Esophagus squamous epithelium (tissue), 5 donors: ENCODE measurements at places on chromosomes 7 and 10.

GRCh38 chr7:105306298-105306748, 82.4 kb downstream of the SRPK2 start:
- no peak for DNase-seq

DNA sequence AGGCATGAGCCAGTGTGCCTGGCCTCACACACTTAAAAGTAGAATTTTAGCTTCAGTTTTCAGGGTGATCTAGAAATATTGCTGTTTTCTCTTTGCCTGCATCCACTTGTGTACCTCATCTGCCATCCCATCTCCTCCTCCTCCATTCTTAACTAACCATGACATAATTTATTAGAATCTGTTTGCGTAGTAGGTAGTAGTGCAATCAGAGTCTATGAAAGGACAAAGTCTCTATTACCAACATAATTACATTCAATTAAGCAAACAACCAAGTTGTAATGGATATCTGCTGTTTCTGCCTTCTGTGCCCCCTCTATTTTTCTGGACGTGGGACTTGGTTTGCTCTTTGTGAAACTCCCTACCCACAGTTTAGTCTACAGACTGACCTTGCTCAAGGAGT, 72.9 kb downstream of the CDK14 start:
- no peak for DNase-seq

GRCh38 chr10:117762126-117762818, 219.7 kb downstream of the EMX2 start:
- DNase-seq = no peak

DNA sequence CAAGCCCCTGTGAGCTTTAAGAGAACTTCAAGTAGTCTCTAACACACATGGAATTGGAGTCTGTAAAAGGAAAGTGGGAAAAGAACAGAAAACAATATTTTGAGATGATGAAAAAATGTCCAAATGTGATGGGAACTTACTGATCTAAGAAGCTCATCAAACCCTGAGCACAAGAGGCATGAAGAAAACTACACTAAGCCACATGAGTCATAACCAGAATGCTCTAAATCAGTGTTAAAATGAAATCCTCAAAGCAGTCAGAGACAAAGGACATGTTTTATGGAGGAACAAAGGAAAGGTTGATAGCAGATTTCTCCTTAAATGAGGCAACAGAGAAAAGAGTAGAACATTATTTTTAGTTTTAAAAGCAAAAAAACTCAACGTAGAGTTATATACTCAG, 37.2 kb downstream of the ZNF33A start:
- no peak for DNase-seq

DNA sequence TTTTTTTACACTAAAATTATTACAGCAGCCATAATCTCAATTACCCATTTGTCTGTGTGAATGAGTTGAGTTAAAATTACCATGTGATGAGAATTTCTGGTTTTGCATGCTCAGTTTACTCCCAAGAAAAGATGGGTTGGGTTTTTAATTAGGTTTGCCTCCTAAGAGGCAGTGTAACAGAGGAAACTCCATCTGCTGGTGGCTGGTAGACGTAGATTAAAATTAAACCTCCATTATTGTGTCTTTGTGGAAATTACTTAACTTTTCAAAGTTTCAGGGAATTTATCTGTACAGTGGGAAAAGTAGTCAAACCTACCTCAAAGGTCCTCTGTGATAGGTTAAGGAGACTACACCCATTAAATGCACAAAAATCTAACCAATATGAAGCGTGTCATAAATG, 954.2 kb downstream of the PCDH15 start:
- no peak for DNase-seq

DNA sequence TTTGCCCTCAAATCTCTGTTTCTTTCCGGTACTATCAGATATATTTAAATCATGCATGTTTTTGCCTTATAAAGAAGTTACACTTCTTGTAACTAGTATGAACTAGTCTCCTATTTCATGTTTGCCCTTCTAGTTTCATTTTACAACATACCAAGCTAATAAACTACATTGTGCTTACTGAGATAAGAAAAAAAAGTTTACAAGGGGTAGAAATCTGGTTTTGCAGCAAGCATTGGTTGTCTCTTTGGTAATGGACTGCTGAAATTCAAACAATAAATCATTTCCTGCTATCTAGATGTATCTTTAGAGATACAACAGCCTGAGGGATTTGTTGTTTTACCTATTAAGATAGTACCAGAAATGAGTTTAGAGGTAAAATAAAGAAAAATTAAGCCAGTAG, 18.8 kb downstream of the PTTG1IP2 start:
- no peak for DNase-seq

- no peak for DNase-seq
Measured at GRCh38 chr10:89134963-89135362, 72.2 kb downstream of the CH25H start.

GRCh38 chr10:133438711-133439273, 14.4 kb upstream of the SPRN start:
- no peak for DNase-seq

DNA sequence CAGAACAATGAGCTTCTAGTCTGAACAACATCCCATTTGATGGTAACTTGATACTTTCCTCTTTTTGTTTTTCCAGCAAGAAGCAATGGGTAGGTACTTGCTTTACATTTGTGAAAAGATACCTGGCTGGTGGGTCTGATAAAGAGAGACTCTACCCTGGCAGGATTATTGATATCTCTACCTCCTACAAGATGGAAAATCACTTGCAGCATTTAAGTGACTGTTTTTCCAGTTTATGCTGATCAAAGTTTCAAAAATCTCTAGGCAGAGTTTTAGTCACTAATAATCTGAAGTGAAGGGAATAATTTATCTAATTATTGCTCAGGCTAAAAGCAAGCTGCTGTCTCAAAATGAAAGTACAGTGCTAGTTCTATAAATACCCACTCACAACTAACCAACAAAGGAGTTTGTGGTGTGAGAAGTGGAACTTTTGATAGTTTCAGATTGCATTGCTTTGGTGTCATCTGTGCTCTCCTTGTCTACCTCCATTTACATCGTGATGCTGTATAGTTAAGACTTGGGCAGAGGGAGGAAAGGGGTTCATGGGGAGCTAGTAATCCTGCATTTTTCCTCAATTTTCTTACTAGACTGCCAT, 86.0 kb upstream of the ANKRD1 start:
- DNase-seq = no peak

DNA sequence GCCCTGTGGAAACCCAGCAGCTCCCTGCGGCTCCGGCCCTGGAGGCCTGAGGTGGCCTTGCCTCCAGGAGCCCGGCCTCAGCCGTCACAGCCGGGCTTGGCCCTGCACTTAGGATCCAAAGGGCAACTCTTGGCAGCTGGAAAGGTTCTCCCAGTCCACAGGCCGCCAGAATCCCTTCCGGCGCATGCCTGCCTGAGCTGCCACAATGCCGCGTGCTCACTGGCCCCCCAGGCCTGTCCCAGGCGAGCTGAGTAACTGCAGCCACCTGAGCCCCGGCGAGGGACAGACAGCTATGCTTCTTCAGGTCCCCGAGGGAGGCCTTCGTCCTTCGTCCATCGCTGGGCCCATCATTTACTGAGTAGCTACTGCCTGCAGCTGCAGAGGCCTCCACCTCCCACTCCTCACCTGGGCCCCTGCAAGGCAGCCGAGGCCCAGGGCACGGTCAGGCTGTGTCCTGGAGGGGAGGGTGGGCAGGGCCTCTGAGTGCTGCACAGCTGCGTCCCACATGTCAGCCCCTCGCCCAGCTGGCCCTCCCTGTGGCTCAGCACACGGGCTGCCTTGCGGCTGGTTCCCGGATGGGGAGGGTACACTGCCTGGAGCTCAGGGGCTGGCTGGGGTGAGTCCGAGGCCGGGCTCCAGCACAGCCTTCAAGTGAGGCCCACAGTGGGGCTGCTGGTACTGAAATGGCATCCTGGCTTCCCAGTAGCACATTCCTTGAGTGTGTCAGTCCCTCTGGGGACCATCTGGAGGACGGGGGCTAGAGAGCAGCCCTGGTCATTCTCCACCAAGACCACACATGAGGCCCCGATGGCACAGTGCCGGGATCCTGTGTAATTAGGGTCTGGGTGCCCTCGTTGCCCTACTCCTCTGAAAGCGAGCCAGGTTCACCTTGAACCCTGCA, 172.5 kb downstream of the ELFN1 start:
- no peak for DNase-seq

GRCh38 chr7:85237721-85238120, 50.9 kb upstream of the SEMA3D start:
- DNase-seq = no peak

- DNase-seq = no peak
Measured at GRCh38 chr7:31439165-31439564, 74.7 kb upstream of the ITPRID1 start.

DNA sequence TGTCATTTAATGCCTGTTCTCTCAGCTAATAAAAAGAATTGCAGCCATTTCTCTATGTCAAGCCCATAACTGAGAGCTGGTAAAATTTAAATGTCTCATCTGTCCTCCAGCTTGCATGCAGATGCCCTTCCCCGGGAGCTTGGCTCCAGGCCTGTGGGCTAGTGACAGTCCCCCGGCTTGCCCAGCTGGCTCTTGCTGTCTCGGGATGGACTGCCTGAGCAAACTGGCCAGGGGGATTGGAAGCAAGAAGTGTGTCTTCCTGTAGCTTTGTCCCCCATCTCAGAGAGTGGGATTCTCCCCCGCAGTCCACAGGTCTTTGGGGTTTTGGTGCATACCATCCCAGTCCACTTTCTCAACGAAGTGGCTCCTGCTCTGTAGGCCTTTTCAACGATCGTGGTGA, 53.9 kb upstream of the HMX3 start:
- DNase-seq = no peak

- DNase-seq = no peak
Measured at GRCh38 chr10:12586741-12587140, 237.4 kb downstream of the CAMK1D start.

DNA sequence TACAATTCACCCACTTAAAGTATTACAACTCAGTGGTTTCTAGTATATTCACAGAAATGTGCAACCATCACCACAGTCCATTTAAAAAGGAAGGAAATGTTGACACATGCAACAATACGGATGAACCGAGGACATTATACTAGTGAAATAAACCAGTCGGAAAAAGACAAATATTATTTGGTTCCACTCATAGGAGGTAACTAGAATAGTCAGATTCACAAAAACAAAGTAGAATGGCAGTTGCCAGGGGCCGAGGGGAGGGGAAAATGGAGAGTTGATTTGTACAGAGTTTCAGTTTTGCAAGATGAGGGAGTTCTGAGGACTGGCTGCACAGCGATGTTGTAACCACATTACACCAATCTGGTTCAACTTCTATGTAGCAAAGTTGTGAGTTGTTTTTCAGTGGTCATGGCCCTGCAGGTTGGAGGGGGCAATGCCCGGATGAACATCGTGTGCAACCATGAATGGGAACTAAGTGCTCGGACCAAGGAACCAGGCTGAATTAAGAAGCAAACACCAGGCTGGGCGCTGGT, 17.6 kb upstream of the TNPO3 start:
- DNase-seq = no peak

GRCh38 chr10:14172336-14172950, 158.3 kb downstream of the FRMD4A start:
- no peak for DNase-seq

DNA sequence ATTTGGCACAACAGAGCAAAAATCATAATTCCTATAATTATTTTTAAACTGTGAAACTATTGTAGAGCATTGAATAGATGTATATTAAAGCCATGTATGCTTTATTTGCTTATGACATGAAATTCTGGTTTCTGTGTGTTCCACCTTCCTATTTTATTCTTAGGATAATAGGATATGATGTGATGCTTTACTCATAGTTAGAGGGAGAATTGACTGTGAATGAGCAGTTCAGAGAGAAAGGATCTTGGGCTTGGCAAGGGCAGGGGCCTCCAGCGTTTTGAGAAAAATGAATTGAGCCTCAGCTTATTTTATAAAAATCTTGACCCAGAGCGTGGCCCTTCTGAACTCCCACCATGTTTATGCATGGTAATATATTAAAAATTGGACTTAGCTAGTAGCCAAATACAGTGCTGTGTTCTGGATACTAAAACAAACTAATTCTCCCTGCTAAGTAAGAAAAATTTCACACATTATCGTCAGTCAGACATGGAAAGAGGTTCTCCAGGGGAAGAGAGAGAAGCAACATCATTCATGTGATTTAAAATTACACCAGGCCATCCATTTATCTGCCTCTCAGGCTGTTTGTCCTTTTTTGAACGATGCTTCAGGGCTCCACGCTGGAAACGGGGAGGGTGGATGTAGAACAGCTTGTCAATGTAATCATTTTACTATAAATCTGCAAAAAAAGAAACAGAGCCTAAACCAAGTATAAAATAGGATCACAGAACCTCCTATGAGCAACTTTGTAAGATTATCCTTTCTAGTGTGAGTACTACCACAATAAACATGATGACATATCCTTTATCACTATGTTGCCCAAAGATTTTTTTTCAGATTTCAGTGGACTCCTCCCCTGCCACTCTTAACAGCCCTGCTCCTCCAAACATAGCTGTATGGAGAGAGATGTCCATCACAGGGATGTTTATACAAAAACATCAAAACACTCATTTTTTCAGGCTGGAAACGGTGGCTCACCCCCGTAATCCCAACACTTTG, 258.1 kb upstream of the C7orf33 start:
- no peak for DNase-seq

DNA sequence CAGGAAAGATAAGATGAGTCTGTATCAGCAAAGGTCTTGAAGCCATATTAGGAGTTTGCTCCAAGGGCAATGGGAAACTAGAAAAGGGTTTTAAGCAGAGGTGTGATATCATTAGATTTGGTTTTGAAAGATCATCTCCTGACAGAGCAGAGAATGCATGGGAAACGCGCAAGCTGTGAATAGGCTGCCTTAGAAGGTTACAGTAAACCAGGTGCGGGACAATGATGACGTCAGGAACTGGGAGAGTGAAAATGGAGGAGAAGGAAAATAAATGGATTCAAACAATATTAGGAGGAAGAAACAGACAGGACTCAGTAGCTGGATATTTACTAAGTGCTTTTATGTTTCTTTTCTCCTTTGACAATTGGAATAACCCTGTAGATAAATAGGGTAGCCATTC, 50.6 kb downstream of the CACNB2 start:
- DNase-seq = no peak

GRCh38 chr7:142809671-142810070, 38.9 kb downstream of the PRSS2 start:
- no peak for DNase-seq

- DNase-seq = no peak
Measured at GRCh38 chr10:63547628-63548360, 26.6 kb downstream of the REEP3 start.

DNA sequence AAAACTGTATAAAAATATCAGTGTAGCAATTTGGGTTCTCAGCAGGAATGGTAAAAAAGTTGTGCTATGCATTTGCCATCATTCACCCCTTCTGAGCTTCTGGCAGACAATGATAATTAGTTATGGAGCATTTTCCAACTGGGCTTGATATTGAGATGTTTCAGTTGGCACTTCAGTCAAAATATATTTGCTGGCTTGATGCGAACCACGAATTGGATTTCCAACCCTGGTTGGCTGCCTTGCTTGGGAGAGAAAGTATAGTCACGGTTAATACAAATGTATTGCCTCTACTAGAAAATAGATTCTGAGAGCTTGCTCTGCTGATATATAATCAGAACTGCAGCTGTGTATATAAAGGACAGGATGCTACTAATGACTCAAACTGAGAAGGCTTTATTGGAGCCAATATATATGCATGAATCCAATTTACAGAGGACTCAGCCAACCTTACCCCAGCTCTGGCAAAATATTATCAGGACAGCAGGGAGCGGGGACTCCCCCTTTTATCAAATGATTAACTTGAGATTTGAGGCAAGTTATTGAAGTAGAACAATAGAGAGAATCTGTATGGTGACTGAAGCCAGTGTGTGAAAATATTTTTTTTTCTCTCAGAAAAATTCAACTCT, 219.8 kb upstream of the SMIM30 start:
- no peak for DNase-seq

GRCh38 chr10:15043674-15044073, at the start of gene OLAH:
TSS of gene OLAH (plus strand) at chr10:15043943. CDS start at chr10:15047289, 3,346 bp downstream.
- no peak for DNase-seq
